ENCODE measurements at places on chromosomes 1 and 21.

- no peak for DNase-seq
Measured at GRCh38 chr21:29803191-29803590, 136.6 kb downstream of the GRIK1 start.

- DNase-seq = no peak
Measured at GRCh38 chr21:44403106-44404020, 49.9 kb downstream of the TRPM2 start.

GRCh38 chr1:206657751-206658150 lies 22.4 kb downstream of the DYRK3 start:
- no peak for DNase-seq

GRCh38 chr1:33081554-33082305 lies 777 bp downstream of the AZIN2 start:
- DNase-seq = no peak

DNA sequence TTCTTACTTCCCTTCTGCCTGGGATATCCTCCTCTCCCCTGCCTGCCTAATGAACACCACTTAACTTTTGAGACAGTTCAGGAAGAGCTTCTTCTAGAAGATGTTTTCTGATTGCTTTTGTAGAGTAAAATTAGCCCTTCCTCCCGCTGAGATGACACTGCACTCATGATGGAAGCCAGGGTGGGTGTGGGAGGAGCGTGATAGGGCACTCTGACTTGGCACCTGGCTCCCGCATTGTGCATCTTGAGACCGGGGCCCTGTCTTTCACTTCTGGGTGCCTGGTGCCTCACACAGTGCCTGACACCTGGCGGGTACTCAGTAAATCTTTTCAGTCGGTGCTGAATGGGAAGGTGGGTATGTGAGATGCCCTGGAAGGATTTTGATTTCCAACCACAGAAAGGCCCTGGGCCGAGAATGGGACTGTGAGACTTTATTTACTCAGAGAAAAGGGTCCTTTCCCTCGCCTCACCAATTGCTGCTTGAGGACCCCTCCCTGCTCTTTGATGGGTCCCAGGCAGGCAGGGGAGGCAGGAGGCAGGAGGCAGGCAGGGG lies 6.8 kb downstream of the THEM5 start:
- DNase-seq = no peak

DNA sequence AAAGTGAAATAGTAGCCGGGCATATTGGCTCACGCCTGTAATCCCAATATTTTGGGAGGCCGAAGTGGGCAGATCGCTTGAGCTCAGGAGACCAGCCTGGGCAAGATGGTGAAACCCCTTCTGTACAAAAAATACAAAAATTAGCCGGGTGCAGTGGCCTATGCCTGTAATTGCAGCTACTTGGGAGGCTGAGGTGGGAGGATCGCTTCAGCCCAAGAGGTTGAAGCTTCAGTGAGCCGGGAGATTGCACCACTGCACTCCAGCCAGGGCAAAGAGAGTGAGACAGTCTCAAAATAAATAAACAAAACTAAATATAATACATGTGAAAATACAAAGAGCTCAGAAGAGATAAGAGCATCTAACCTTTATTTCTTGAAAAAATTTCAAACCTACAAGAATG lies 2.3 kb upstream of the MSTO1 start:
- no peak for DNase-seq

All from GM06990 (cell line).